Prostate gland (tissue), 2 donors: ENCODE measurements at places on chromosomes 6 and 20.

DNA sequence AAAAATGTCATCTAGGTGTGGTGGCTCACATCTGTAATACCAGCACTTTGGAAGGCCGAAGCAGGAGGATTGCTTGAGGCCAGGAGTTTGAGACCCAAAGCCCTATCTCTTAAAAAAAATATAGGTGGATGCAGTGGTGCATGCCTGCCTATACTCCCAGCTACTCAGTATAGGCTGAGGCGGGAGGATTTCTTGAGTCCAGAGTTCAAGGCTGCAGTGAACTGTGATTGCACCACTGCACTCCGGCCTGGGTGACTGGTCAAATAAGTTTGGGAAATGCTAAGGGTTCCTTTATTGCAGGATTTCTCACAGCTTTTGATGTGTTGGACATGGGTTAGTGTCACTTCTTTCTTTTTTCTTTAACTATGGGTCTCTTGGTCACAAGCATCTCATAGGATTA lies 261.3 kb downstream of the PLCB1 start:
- no peak for DNase-seq

- peak; percentile 83 for DNase-seq
Measured at GRCh38 chr6:149316740-149317643, 520 bp upstream of the TAB2 start.

DNA sequence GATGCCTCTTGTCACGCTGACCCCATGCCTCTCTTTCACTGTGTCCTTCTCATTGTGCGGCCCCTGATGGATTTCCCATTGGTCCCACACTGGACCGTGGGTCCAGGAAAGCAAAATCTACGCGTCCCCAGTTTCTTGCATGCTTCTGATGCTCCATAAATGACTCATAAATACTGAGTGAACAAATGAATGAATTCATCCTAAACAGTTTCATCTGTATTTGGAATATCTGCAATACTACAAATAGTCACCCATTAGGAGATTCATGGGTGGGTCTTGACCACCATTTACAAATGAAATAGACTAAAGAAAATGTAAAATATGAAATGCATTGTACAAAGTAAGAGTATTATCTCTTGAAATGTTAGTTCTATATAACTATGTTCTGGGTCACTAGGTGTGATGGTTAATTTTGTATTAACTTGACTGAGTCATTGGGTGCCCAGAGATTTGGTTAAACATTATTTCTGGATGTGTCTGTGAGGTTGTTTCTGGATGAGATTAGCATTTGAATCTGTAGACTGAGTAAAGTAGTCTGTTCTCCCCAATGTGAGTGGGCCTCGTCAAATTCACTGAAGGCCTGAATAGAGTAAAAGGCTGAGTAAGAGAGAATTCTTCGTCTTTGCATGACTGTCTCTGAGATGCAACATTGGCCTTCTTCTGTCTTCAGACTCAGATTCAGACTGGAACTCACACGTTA lies 448.7 kb downstream of the PREX1 start:
- no peak for DNase-seq

GRCh38 chr6:15452182-15452941 lies 206.5 kb downstream of the JARID2 start:
- DNase-seq: no peak

DNA sequence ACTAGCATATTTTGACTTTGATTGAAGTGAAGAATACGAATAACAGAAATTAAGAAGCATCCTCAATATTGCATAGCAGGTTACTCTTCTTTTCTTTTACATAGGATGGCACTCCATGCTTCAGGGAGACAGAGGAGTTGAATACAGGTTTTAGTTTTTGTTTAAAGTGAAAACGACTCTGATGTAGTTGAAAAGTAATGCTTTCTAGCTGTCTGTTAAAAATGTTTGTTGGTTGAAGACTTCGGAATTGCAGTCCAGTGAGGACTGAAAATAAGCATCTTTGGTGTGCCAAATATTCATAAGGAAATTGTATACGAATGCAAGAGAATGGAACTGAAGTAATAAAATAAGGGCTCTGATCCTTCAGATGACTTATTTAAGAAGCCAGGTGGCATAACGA lies 618 bp upstream of the SLC16A10 start:
- DNase-seq: no peak

DNA sequence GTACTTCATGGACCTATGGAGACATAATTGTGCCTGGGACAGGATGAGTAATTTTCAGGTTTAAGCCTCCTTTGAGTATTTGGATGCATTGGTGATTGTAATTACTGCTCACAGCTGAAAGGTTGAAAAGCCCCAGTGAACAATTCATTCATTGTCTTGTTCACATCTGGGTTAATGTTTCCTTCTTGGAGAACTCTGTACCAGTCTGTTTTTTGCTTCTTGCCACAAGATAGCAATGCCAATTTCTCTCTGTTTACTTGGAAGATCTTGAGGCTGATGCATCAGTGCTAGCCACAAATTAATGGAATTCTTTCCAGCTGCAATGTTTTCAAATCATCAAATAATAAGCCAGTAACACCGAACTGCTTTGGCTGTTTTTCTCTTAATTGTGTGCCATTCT lies 207.8 kb downstream of the BMP2 start:
- DNase-seq: no peak

- no peak for DNase-seq
Measured at GRCh38 chr20:47818466-47818865, 33.2 kb upstream of the SULF2 start.

DNA sequence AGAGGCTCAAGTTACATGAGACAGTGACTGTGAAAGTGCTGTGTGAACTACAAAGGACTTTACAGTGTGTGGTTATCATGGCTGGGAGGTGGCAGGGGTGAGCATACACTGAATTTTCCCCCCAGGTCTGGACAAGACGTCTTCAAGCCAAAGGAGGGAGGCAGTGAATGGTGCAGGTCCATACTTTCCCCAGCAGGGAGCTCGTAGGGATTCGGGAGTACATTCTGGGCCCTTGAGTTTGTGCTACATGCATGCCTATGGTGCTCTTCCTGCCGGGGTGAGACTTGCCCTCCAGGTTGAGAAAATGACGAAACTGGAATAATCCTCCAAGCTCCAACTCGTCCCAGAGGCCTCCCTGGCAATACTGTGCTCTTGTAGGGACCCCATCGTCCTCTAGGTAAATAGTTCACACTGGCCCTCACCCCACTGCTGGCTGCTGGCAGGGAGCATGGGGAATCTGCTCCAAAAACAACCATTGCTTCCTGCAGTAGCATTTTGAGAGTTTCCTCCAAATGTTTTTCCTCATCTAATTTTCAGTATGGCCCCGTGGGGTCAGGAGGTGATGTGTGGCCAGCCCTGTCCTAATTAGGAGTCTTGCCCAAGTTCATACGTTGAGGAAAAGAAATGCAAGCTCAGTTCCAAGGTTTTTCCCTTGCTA lies 57.6 kb downstream of the ZNF831 start:
- no peak for DNase-seq
